Sciatic nerve (tissue), 2 donors: ENCODE measurements at places on chromosomes 4 and X. TPM values are rescaled to one million over a fixed set of nuclear protein-coding genes. Genes with fewer than 3 reads are reported as not detected.

DNA sequence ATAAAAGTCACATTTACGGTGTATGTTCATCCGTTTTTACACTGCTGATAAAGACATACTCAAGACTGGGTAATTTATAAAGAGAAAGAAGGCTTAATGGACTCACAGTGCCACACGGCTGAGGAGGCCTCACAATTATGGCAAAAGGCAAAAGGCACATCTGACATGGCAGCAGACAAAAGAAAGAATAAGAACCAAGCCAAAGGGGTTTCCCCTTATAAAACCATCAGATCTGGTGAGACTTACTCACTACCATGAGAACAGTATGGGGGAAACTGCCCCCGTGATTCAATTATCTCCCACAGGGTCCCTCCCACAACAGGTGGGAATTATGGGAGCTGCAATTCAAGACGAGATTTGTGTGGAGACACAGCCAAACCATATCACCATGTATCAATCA is 7.3 kb upstream of the GUCY1B1 start:
- DNase-seq, result no peak

GRCh38 chrX:43677993-43678392 is 21.9 kb downstream of the MAOA start:
- no peak for DNase-seq

The PCDH7 gene
- 12.9 TPM for total RNA-seq

The ITM2A gene
- total RNA-seq, result 111 TPM

The MSANTD1 gene
- 1.8 TPM for total RNA-seq

- no peak for DNase-seq
These were observed 17.6 kb downstream of the SASH3 start for GRCh38 chrX:129797251-129797906.

DNA sequence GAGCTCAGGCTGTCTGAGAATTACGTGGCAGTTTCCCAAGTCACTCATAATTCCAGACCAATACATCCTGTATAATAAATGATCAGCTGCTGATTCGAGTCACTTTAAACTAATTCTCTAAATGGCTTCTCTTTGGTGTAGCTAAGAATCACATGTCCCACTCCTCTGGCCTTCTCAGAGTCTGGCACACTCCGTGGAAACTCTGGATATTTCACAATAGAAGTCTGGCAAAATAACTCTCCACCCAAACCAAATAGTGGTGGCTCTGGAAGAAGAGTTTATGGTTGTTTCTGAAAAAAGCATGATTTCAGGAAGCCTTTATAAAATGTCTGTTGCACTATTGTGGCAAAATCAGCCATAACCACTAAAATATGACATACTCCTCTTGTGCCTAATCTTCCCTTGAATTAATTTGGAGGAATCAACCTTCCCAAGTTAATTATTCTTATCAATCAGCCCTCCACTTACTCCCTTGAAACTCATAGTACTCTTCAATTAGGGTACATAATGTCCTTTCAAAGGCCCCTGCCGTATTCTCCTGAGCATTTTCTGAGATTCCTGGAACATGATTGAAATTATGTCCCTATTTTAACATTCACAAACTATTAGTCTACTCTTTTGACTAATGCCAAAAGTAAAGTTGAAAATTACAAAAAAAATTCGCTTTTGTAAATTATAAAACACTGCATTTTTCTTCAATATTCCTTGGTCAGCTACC is 991.6 kb downstream of the FAT4 start:
- DNase-seq, result no peak

GRCh38 chr4:127479031-127479622 is 153.6 kb upstream of the INTU start:
- no peak for DNase-seq

The DNAAF6 gene
- total RNA-seq, result not detected

The FAM9C gene
- not detected for total RNA-seq

DNA sequence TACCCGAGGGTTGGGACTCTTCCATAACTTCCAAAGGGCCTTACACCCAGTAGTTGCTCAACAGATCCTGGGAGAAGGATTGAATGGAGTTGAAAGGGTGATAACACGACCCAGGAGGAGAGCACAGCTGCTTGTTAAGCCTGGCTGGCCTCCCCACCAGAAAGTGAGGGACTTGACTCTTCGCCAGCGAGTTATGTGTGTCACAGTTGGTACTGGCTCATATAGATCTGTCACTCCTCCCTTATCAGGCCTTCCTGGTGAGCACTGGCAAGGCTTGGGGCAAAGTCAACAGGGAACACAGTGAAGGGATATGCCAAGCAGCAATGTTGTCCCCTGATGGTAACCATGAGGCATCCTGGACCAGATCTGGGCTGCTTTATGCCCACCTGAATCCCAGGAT is 35.8 kb downstream of the APLN start:
- no peak for DNase-seq

DNA sequence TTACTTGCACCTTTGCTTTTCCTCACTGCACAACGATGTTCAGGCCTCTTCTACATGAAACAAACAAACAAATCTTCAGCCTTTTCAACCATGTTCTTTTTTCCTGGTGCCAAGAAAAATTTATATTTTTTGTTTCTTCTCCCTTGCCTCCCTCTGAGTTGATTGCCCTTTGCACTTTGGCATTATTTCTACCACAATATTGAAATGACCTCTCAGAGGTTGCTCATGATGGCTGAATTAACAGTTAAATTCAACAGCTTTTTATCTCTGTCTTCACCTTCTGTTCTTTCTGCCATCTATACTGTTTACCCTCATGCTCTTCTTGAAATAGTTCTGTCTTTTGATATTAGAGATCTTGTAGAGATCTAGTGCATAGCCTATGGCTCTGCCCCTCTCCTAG is 308.9 kb downstream of the ARHGAP24 start:
- DNase-seq, result no peak

- no peak for DNase-seq
These were observed 8.8 kb downstream of the LARP7 start for GRCh38 chr4:112645541-112646329.

DNA sequence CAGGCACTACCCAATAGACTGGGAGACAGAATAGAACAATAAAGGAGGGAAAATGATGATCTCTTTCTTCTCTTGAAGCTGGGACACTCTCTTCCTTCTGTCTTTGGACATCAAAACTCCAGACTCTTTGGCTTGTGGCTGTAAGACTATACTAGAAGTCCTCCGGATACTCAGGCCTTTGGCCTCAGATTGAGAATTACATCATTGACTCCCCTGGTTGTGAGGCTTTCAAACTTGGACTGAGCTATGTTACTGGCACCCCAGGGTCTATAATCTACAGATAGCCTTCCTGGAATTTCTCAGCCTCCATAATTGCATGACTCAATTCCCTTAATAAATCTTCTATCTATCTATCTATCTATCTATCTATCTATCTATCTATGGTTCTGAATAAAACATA is 294.2 kb upstream of the CT83 start:
- no peak for DNase-seq

- no peak for DNase-seq
These were observed 172.0 kb downstream of the AASDH start for GRCh38 chr4:56215141-56215783.

DNA sequence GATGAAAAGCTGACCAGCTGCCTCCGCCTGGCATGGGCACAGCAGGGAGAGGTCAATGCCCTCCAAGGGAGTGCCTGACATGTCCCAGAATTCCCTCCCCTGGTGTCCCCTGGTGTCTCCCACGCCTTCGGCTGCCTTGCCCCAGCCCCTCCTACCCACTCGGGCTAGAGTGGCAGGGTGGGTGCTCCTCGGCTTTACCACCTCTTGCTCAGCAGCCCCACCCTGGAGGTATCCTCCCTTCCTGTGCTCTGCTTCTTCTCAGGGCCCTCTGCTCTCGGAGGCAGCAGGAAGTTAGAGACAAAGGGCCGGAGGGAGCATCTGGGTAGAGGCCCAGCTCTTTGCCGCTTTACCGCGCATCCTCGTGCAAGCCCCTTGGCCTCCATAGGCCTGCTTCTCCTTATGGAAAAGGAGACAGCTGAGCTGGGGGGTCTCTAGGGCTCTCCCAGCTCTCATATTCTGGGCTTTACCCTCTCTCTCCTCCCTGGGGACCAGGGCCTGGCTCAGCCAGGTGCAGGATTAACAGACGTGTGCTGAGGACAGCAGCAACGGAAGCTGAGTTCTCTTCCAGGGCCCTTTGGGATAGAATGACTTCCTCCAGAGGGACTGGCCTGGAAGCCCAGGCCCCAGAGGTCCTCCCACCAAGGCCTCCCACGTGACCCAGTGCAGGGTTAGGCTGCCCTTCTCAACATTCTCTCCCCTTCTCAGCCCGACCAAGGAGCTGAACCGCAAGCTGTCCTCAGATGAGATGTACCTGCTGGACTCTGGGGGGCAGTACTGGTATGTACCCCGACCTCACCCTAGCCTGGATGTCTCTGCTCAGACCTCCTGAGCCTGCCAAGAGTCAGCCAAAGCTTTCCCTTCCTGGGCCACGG is 17.2 kb downstream of the XPNPEP2 start:
- DNase-seq, result no peak

The XPNPEP2 gene
- 6.6 TPM for total RNA-seq

GRCh38 chr4:165096776-165097175 is 15.9 kb downstream of the TMEM192 start:
- no peak for DNase-seq

The SLC49A3 gene
- 11.4 TPM for total RNA-seq

GRCh38 chr4:77209936-77210335 is 52.9 kb downstream of the CCNG2 start:
- DNase-seq, result no peak

The FAM47A gene
- not detected for total RNA-seq

DNA sequence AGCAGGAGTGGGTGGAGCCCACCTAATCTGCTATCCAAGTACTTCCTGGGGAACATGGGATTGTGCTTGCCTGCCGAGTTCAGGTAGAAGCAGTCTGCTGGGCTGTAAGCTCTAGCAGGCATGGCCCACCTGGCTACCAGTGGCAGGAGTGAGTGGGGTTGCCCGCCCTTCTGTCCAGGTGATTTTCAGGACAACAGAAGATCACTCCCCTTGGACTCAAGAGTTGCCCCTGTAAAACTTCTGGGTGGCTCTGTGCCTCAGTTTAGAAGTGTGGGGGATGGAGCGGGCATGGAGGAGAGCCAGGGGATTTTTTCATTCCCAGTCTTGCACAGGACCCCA is 43.5 kb downstream of the NDST3 start:
- no peak for DNase-seq

GRCh38 chr4:112214390-112215264 is 17.0 kb upstream of the AP1AR start:
- DNase-seq, result no peak

DNA sequence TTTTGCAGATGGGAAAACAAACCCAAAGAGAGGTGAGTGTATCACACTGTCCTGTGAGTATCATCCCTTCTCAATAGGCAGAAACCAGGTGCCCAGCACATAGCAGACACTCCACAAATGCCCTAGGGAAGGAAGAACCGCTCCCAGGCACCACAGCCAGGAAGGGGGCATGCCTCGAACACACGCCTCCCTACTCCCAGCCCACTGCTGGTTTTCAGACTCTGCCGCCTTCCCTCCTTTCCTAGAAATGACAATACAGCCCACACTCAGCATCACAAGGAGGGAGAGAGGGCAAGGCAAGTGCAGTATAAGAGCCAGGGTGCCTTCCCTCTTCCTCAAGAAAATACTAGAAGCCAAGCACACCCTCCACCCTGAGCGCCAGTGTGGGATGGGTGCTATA is 16.2 kb downstream of the JAKMIP1 start:
- DNase-seq, result no peak

The EDA2R gene
- 2.9 TPM for total RNA-seq

DNA sequence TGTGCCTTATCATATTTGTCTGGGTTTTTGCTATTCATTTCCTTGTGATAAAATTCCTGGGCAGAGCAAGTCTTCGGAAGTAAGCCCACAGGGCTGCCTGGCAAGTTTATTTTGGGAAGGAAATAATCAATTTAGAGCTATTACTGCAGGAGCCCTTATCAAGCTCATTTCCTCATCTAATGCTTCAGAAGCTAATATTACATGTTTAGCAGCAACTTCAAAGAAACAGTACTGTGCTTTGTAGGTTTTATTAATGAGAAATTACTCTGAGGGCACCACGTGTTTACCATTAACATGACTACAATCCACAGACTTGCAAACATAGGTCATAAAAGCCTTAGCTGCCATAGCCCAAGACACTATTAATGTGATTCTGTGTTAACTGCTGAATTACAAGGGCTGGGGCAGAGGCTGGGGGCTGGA is 540.0 kb downstream of the SPRY1 start:
- DNase-seq, result no peak

GRCh38 chr4:38049545-38050170 is 89.5 kb downstream of the PTTG2 start:
- no peak for DNase-seq

GRCh38 chr4:186190581-186191199 is 677 bp upstream of the CYP4V2 start:
- DNase-seq, result peak; percentile 74

The FTHL17 gene
- not detected for total RNA-seq

The SRPX gene
- 33.4 TPM for total RNA-seq

DNA sequence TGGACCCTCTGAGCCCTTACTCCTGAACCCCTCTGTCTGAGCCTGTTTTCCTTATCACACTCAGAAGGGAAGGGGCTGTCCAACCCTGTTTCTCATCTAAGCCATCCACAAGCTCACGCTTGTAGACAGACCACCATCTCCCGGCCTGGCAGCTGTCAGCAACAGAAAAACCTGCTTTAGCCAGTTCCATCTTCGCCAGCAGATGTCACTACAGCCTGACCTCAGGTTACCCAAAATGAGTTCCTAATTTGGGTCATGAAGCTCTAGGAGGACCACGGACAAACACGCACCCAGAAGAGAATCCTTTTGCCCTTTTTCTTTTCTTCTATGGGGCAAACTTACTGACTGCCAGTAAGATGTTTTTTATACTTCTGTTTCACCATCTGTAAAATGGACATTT is 445.4 kb downstream of the BCOR start:
- no peak for DNase-seq

The MXRA5 gene
- total RNA-seq, result 2.5 TPM

The PLP1 gene
- 637 TPM for total RNA-seq

The PRDM8 gene
- 8.0 TPM for total RNA-seq

The MAEA gene
- total RNA-seq, result 68.6 TPM

The CENPVL3 gene
- total RNA-seq, result not detected

DNA sequence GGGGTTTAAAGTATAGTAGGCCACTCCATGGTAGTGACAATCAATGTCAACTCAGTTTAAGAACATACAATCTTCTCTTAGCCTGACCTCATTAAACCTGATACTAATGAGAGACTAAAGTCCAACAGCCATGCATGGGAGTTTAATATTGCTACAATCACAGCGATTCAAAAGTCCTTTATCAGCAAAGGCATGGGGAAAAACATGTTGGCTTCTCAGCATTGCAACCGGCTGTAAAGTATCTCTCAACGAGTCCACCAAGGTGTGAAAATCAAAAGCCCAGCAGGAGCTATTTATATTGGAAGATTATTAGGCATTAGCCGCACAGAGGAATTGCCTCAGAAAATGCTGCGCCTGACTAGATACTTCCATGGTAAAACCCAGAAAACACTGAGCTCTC is 256.7 kb upstream of the PGRMC2 start:
- no peak for DNase-seq

GRCh38 chr4:16684097-16684496 is 214.3 kb downstream of the LDB2 start:
- no peak for DNase-seq

DNA sequence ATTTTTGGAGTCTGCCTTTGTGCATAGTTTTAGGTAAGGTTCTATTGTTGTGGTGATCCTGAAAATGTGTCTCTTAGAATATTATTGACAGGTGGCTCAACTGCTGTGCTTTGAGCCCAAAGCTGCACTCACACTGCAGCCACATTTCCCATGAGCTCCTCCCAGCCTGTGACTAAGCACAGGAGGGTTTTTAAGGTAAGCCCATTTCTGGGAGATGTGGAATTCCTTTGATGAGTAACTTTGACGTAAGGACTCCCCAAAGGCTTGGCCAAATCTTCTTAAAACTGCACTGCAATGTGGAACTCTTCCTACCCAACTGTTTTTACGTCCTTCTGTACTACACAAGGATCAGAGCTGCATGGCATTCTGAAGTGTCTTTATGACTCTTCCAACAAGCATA is 20.0 kb upstream of the TMPRSS11A start:
- no peak for DNase-seq
